ENCODE measurements at places on chromosomes 7 and 10.

- no peak for DNase-seq
Observed at GRCh38 chr10:130368761-130369560, 232.8 kb downstream of the GLRX3 start.

GRCh38 chr7:101935521-101936141, 118.2 kb downstream of the CUX1 start:
- no peak for DNase-seq

DNA sequence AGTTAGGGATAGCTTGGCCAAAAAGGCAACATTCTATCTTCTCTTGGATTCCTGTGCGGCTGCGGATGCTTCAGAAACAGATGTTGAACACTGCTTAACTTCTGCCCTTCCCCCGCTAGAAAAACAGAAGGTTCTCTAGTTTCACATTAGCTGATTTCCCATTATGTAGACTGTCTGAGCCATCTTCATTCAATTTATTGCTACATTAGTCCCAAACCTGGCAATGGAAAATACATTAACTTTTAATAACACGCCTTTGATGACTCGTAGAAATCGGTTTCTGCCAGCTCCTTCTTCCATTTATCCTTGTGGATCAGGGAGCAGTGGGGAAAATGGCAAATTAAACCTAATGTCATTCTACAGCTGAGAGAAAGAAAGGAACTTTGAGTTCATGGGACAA, 119.9 kb downstream of the SLC16A9 start:
- DNase-seq = no peak

- no peak for DNase-seq
Observed at GRCh38 chr10:11921800-11922392, 98.7 kb downstream of the PROSER2 start.

- DNase-seq = no peak
Observed at GRCh38 chr7:138799336-138800000, 1.5 kb upstream of the ATP6V0A4 start.

GRCh38 chr10:5989756-5990155, 12.4 kb upstream of the IL15RA start:
- no peak for DNase-seq

GRCh38 chr10:107583974-107584373, 419.5 kb upstream of the SORCS1 start:
- no peak for DNase-seq

DNA sequence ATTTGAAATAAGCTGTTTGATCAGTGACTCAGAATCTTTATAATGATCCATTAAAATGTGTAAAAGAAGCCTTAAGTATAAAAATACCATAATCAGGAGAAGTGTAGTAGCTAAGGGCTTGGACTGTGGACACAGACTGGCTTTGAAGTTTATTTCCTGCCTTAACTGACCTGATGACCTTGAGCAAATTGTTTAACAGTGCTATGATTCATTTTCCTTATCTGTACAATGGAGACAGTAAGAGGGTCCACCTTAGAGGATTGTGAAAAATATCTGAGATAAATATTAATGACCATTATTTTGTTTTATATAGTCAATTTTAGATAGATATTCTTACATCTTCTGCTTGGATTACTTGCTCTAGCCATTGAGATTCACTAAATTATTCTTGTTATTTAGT, 13.3 kb upstream of the RPA3 start:
- DNase-seq = no peak

DNA sequence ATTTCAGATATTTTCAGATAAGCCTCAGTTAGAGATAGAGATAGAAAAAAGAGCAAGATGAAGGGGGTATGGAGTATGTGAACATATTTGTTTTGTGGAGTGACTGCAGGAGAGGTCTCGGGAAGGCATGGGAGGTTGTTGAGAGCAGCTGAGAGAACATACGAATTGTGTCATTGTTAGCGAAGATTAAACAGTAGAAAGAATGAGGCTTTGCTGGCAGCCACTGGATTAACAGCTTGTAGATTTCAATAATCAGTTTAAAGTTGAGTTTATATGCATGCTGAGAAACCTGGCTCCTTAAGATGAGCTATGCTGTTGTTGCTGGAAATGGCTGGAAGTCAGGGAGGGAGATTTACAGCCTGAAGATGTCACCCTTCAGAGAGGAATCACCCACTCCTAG, 100.9 kb upstream of the SORCS3 start:
- DNase-seq = no peak
